ENCODE measurements at places on chromosomes 7 and 10.

DNA sequence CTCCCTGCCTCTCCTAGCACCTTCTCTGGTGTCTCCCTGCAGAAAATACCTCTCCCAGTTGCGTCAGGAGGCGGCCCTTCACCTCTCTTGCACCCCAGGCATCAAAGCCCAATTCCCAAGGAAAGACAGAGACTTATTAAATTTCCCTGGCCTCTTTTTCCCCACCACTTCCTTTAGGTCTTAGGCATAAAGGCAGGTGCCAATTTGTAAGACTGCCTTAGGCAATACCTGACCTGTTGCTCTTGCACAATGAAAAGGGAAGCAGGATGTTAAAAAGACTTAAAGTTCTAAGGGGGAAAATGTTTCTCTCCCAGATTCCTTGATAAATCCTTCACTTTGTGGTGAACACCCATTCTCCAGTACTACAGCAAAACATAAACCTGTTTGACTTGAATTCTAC, 186.7 kb downstream of the SLC25A13 start:
- no peak for DNase-seq

GRCh38 chr7:76327610-76328009, 25.1 kb downstream of the HSPB1 start:
- no peak for DNase-seq

- no peak for DNase-seq
Measured at GRCh38 chr7:28858206-28858605, 99.9 kb downstream of the TRIL start.

DNA sequence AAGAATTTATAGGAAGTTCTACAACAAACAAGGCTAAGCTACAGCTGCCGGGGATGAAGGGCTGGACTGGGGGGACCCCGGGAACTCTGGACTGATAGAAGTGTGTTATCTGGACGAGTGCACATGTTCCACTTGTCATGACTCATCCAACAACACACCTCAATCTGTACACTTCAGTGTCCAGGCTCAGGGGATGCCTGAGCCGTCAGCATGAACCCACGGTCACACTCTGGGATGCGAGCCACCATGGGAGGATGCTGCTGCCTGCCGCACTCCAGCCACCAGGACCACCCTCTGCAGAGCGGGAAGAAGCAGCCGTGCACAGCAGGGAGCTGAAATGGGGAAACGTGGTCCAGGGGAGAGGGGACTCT, 67.5 kb downstream of the MAD1L1 start:
- no peak for DNase-seq

- DNase-seq, result peak; percentile 63
Measured at GRCh38 chr7:95476904-95477594, 8.7 kb upstream of the ASB4 start.

DNA sequence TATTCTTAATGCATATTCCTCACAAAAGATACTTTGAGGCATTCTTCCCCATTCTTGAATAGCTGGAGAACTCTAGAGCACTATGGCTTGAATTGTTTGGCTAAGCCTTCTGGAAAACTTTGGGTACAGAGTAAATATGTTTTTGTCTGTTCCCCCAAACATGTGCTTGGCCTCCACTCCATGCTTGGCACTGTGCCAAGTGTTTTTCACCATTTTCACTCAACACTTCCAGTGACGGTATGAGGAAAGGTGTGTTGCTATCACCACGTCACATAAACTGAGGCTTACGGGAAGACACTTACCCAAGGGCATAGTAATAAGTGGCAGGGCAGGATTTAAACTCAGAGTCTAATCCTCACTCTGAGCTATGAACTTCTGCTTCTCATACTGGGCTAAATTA, 318.2 kb downstream of the WDR11 start:
- no peak for DNase-seq

All from gastrocnemius medialis (tissue), 4 donors.